ENCODE measurements at places on chromosomes 2 and 18.

DNA sequence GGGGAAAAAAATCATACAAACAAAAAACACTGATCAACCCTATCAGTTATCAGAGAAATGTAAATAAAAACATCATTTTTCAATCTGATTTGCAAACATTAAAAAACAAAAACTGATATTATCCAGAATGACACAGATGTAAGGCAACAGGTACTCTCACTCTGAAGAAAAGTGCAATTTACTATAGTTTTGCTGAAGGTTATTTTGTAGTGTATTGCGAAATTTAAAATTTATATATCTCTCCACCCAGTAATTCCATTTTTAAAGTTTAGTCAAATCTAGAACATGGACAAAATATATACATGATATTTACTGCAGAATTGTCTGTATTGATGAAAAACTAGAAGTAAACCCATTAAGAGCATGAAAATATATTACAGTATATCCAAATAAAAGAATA, 79.8 kb downstream of the TRAPPC8 start:
- no peak for DNase-seq

DNA sequence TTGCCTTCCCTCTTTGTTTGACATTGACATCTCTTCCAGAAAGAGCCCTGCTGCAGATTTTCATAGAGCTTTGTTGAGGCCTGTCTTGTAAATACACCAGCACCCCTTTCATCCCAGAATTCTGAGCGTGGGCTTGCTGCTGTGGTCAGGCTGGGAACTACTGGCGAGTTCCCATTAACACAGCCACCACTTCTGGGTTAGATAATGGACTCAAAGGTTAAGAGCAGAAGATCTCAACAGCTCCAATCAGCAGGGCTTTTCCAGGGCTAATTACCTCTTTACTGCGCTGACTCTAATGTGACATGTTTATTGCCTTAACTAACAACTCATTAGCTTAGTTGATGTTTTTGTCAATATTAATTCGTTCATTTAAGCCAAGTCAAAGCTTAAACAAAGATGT, 235.9 kb upstream of the BOD1L2 start:
- no peak for DNase-seq

DNA sequence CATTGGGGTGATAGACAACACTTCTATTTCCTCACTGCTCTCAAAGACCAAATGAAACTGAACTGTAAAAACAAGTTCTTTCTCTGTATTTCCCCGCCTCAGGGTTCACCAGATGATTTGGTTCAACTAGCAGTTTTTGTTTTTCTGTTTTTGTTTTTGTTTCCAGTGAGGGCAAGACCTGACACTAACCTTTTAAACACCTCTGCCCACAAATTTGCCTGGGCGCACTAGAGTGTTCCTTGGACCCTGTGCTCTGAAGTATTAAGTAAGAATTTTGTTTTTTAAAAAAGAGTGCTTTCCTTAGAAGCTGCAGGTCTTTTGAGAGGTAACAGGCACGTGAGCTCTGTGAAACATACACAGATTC, 92.9 kb downstream of the DYSF start:
- no peak for DNase-seq

DNA sequence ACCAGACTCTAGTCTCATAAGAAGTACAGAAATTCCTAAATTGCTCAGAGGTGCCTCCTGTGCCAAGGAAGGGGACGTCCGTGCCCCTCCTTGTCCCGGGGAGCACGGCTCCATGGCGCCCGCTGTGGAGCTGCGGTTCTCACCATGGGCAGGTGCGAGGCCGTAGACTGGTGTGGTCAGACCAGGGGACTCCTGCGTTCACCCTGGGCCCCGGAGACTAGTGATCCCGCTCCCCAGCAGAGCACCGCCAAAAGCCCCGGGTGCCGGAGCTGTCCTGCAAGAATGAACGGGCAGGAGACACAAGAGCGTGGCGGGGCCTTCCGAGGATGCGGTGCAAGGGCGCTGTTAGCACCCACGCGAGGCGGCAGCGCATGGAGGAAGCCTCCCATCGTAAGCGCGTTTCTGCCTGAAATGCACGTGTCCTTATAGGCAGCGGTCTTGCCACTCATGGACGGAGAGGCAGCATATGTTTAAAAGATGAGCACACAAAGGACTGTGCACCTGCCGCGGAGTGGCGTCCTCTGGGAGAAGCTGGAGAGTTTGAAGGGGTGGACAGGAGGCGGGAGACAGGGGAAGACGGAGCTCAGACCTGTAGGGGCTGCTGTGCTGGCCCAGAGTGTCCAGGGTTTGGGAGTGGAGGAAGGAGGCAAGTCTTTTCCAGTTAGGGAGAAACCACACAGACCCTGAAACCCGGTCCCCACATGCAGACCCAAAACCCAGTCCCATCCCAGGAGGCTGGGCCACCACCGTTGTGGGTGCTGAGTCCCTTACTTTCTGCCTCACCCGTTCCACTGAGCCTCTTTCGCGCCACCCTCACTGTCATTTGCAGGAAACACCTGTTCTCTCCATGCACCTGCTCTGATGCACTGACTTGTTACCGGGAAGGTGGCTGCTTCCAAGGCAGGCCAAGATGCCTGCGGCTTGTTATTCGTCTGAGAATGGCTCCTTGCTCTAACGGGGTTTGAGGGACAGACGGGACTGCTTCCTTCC, 7.5 kb upstream of the KCNG2 start:
- DNase-seq: no peak

DNA sequence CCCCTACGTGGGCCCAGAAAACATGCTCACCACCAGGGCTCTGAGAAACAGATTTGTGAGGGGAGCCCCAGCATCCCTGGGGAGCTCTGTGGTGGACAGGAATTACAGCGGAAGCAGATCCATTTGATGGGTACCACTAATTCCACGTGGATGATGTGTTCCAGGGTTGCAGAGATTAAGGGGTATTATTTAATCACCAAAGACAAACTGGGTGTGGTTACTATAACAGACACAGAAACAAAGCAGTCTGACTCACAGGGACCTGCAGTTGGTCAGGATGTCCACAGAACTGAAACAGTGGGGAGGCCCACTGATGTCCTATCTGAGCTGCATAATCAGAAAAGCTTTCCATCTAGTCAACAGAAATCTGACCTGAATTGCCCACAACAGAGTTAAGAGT, 65.8 kb downstream of the PSMG2 start:
- DNase-seq: no peak

DNA sequence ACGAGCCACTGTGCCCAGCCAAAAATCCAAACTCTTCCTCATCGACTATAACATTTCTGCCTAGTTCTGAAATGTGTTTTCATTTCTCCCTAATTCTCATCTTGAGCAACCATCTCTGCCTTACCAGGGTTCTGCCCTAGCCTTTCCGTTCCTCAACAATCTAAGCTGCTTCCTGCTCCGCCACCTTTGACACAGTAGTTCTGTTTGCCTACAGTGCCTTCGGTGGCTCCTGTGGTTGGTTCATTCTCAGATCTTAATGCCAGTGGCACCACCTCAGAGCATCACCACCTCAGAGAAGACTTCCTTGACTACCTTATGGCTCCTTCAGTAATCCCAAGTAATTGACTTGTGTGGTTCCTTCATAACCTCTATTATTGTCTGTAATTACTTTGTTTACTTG, 3.8 kb downstream of the SOCS6 start:
- no peak for DNase-seq

DNA sequence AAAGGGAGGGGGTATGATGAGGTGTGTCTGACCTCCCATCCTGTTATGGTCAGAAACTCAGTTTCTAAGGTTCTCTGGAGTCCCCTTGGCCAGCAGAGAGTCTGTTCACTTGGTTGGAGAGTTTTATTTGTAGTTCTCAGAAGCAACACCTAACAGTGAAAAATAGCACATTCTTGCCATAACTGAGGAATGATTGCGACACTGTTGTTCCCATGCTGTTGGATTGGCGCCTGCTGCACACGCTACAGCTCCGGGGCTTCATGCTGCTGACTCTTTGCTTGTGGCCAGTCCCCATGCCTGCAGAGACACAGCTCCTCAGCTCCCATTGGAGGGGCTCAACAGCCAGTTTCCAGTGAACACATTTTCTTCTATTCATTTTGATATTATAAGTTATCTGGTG, 42.1 kb downstream of the TPGS2 start:
- no peak for DNase-seq

DNA sequence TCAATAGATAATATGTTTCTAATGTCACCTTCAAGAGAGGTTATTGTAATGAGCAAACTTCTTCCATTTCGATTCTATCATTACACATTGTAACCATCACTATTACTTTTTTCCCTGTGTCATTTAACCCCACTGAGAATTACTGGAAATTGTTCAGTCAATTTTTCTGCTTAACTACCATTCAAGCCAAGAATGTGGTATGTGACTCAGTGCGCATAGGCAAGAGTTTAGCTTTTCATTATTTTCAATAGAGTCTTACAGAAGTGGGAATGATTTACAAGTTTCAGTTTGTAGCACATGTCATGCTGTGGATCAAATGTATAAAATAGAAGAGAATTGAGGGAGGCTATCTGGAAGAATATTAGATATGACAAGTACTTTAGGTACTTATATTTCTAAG, 34.3 kb upstream of the PIEZO2 start:
- DNase-seq: no peak

Measured in stimulated activated CD4-positive, alpha-beta T cell treated with anti-CD3 and anti-CD28 coated beads, TNF-alpha, amount 100 ng/mL, for 1 hour (primary cell).